HTR-8/SVneo (cell line): ENCODE measurements at places on chromosomes 1 and 21.
A peak's percentile ranks its signal among the peaks of the same experiment; 100 is the strongest.

- DNase-seq: no peak
Measured at GRCh38 chr1:167465743-167466142, 52.6 kb downstream of the CD247 start.

DNA sequence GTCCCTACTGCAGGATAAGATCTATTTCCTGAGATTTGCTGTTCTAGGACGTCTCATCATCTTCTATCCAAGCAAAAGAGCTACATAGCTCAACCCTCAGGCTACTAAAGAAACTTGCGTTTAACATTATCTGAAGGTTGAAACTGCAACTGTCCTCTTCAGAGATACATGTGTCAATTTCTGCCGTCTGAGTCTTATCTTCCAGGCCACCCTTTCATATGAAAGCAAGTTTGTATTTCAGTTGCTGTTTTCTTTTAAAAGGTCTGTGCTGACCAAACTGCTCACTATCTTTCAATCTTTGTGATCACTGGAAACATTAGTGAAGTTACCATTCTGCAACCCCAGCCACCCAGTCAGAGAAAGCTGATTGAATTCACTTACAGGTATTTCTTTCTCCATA lies 108.6 kb upstream of the RAB3GAP2 start:
- no peak for DNase-seq

- no peak for DNase-seq
Measured at GRCh38 chr1:117613249-117613968, 7.6 kb downstream of the TENT5C start.

GRCh38 chr21:38714039-38714817 lies 91.5 kb upstream of the ETS2 start:
- no peak for DNase-seq

DNA sequence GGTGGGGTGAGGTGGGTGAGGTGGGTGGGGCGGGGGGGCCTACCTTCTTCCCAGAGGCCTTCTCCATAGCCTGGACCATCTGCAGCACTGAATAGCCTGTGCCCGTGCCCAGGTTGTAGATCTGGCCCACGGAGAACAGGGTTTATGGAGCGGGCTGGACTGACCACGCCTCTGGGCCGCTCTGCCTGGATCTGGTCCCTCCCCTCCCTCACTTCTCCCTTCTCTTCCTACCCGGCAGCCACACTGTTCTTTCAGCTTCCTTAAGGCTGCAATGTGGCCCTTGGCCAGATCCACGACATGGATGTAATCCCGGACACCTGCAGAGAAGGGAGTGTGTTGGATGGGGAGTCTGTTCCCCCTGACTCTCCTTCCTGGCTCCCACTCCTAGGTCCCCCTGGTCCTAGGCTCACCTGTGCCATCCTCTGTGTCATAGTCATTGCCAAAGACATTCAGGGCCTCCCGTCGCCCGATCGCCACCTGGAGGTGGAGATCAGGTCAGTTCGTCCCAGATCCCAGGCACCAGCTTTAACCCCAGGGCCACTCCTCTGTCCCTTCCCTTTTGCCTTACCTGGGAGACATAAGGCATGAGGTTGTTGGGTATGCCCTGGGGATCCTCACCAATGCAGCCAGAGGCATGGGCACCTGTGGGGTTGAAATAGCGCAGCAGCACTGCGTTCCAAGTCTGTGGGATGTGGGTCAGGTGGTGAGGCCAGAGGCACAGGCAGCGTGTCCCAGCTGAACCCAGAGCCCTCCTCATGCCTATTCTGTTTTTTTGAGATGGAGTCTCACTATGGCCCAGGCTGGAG lies 3.9 kb downstream of the GALE start:
- DNase-seq: no peak

DNA sequence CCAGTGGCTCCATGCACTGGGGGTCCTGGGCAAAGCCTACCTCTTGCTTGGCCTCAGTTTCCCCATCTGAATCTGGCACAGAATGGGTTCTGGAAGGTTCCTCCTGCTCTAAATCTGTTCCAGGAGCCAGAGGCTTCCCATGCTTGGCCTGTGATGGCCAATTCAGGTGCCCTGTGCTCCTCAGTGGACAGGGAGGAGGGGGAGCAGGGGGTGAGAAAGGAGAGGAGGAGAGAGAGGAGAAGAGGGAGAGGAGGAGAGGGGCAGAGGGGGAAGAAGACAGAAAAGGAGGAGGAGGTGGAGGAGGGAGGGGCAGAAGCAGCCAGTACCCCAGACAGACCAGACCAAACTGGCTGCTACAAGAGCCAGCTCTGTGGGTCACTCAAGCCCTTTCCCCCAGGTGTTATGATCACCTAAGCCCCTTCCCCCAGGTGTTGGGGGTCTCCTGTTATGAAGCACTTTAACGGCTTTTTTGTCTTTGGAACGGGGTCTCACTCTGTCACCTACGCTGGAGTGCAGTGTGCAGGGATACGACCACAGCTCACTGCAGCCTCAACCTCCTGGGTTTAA lies 43.7 kb downstream of the TRIM11 start:
- no peak for DNase-seq

GRCh38 chr21:16037421-16037955 lies 307.7 kb downstream of the USP25 start:
- DNase-seq: no peak

GRCh38 chr1:48572646-48573258 lies 100.7 kb upstream of the SPATA6 start:
- DNase-seq: peak; percentile 6

GRCh38 chr1:241637046-241637590 lies 3.1 kb downstream of the CHML start:
- DNase-seq: no peak

DNA sequence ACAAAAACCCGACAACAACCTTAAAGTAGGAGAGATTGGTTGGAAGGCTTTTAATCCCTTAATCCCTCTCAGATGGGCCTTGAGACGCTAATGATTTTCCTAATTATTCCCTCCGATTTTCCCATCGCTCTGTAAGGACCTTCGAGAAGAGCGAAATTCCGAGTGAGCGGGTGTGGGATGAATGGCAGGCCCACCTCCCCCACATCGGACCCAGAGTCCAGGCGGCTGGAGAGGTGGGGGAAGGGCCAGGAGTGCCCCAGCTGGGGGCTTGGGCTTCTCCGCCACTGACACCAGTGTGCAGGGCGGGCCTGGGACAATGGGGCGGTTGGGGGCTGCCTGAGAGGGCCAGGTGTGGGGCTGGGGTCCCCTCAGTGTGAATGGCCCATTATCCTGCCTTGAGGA lies 23.4 kb downstream of the RHBG start:
- no peak for DNase-seq

DNA sequence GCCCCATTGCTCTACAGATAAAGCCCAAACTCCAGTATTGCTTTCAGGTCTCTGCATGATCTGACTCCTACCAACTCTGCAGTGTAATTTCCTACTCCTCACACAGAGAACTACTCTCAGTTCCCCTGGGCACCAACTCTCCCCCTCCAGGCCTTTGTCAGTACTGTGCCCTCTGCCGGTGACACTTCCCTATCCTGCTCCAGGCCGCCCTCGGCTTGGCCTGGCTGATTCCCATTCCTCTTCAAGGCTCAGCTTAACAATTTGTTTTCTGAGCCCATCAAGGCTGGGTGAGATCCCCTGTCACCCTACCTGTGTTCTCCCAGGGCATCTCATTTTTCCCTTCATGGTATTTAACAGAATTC lies 2.6 kb downstream of the SLAMF8 start:
- DNase-seq: no peak

DNA sequence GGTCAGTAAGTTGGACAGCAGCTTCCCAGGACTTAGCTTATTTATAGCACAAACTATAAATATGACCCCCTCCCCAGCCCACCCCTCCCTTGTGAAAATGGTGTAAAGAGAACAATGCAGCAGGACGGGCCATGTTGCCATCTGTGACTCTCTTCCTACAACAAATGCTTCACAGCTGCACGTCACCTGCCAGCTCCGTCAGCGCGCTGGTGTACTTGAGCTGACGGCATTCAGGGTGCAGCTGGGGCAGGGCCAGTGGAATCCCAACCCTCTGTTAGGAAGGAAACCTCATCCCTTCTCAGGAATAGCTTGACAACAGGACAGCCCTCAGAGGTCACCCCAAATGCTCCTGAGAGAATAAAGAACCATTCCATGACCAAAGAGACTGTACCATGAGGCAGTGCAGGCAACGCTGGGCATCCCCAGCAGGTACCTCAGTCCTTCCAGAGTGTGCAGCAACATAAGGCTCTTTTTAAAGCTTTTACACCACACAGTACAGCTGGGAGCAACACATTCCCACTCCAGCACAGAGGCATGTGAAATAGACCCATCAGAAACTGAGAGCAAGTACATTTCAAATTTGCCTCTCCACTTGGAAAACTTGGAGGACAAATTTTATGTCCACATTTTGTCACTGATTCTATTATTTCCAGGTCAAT lies 85.0 kb downstream of the ATP1A1 start:
- DNase-seq: no peak

DNA sequence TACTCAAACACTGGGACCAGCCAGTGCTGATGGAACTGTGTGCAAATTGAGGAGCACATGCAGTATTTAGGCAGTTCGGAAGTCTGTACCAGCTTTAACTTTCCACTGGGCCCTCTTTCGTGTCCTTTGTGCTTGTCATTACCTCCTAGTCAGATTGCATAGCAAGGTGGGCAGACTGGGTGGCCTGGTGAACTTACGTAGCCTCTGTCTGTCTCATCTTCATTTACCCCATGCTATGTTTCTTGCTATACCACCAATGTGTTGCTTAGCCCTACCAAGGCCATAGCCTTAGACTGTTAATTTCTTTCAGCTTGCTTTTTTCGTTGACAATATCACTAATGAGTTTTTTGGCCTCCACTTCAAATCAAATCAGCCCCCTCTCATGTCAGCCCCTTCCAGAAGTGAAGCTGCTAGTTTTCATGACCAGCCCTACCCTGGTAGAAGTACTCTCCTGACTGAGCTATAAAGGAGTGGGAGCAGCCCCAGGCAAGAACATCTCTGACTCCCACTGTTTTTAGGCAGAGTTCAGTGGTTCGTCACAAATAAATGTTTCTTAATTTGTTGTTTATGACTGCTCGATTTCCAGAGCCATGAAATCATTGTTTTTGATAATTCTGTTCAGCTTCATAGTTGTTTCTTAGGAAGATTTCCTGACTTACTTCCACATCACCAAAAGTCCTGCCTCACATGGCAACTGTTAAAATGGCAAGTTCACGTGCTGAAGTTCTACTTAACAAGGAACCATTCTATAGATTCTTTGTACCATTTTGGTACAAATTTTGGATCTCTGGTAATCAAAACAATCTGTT lies 19.3 kb downstream of the PRKACB start:
- no peak for DNase-seq
